CD4-positive, alpha-beta T cell (primary cell): ENCODE measurements at places on chromosomes 12 and 14.

DNA sequence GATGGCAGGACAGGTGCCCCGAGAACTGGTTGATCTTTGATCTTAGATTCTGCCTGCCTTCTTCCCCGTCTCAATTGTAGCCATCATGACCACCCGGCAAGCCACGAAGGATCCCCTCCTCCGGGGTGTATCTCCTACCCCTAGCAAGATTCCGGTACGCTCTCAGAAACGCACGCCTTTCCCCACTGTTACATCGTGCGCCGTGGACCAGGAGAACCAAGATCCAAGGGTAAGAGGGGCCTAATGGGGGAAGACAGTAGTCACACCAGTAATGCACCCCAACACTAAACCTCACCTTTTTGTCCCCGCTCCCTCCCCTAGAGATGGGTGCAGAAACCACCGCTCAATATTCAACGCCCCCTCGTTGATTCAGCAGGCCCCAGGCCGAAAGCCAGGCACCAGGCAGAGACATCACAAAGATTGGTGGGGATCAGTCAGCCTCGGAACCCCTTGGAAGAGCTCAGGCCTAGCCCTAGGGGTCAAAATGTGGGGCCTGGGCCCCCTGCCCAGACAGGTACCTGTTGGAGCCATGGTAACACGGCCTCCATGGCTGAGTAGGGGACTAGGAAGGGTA is 556 bp downstream of the TROAP start:
- peaks cover 19% of the 10 kb centered on the region for H3K4me1 ChIP-seq
- no peaks in the 10 kb centered on the region for H3K27me3 ChIP-seq
- no peak overlapping the region for H3K27ac ChIP-seq
- no peak for DNase-seq
- peak overlapping the region; percentile 89 for H3K4me3 ChIP-seq

DNA sequence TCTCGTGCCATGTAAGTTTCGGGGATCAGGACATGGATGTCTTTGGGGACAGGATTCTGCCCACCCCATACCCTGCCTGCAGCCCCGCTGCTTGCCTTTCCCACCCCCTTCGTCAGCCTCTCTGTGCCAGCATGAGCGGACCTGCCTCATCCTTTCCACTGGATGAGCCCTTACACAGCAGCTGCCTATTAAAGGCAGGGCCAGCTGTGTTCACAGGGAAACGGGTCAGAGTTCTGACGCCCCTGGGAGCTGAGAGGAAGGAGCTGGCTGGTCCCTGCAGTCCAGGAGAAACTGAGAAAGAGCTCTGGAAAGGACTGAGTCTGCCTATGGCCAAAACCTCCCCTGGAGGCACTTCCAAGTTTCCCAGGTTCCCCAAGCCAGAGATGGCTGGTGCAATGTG is 83.5 kb upstream of the NCOR2 start:
- no peaks in the 10 kb centered on the region for H3K27me3 ChIP-seq
- H3K36me3 ChIP-seq: no peaks in the 10 kb centered on the region
- H3K27ac ChIP-seq: no peak overlapping the region

- peaks cover 65% of the 10 kb centered on the region for H3K36me3 ChIP-seq
- H3K4me1 ChIP-seq: peaks cover 42% of the 10 kb centered on the region
- DNase-seq: no peak
- no peak overlapping the region for H3K4me3 ChIP-seq
- H3K27me3 ChIP-seq: no peaks in the 10 kb centered on the region
Observed at GRCh38 chr14:65096323-65097089, 5.8 kb downstream of the MAX start.

- no peak overlapping the region for H3K4me3 ChIP-seq
- no peaks in the 10 kb centered on the region for H3K27me3 ChIP-seq
- no peak for DNase-seq
- no peaks in the 10 kb centered on the region for H3K4me1 ChIP-seq
- no peak overlapping the region for H3K27ac ChIP-seq
- no peaks in the 10 kb centered on the region for H3K36me3 ChIP-seq
Observed at GRCh38 chr12:88650715-88651114, 70.4 kb upstream of the KITLG start.

- H3K27ac ChIP-seq: no peak overlapping the region
- H3K36me3 ChIP-seq: no peaks in the 10 kb centered on the region
- DNase-seq: no peak
- H3K4me3 ChIP-seq: no peak overlapping the region
Observed at GRCh38 chr14:56172571-56172971, 54.4 kb downstream of the PELI2 start.
